ENCODE measurements at places on chromosomes 7 and 10.

GRCh38 chr7:77550586-77550985 is 13.5 kb downstream of the PTPN12 start:
- no peak for DNase-seq

- no peak for DNase-seq
Measured at GRCh38 chr7:99543081-99543671, 8.7 kb downstream of the FAM200A start.

DNA sequence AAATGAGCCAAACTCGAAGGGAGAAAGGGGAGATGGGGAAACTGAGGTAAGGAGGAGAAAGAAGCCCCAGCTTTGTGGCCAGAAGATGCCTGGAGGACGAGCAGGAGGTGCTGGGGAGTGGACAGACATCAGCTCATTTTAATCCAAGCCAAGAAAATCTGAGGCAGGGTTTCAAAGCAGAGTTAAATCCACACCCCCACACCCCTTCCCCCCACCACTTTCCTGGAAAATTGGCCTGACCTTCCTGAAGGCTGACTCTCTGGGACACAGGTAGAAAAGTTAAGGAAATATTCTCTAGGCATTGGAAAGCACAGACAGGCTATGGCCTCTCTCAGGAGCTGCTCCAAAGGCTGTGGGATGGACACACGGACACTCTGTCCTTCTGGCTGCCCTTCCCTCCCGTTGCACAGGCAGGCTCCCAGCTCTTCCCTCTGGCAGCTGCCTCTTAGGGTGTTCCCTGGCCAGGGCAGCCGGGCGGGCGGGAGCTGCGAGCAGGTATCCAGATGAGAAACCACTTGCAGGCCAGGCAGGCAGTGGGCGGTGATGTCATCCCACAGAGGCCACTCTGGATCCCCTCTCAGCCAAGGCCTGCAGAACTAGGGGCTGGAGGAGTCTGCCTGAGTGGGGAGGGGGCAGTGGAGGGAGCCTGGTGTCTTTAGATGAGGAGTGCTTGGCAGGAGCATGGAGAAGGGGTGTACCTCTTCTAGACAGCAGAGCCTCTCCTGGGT is 171.8 kb downstream of the NEURL1 start:
- no peak for DNase-seq

DNA sequence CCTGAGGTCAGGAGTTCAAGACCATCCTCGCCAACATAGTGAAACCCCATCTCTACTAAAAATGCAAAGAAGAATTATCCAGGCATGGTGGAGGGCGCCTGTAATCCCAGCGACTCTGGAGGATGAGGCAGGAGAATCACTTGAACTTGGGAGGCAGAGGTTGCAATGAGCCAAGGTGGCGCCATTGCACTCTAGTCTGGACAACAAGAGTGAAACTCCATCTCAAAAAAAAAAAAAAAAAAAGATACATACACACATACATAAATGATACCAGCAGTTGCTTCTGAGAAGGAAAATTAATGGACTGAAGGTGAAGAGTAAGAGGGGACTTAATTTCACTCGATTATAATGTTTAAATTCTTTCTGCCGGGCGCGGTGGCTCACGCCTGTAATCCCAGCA is 40.2 kb upstream of the PAX2 start:
- no peak for DNase-seq
